ENCODE measurements at places on chromosomes 1 and 21. TPM values are rescaled to one million over a fixed set of nuclear protein-coding genes. Genes with fewer than 3 reads are reported as not detected.
A peak's percentile ranks its signal among the peaks of the same experiment; 100 is the strongest.

Gene NPPA
- not detected for total RNA-seq

DNA sequence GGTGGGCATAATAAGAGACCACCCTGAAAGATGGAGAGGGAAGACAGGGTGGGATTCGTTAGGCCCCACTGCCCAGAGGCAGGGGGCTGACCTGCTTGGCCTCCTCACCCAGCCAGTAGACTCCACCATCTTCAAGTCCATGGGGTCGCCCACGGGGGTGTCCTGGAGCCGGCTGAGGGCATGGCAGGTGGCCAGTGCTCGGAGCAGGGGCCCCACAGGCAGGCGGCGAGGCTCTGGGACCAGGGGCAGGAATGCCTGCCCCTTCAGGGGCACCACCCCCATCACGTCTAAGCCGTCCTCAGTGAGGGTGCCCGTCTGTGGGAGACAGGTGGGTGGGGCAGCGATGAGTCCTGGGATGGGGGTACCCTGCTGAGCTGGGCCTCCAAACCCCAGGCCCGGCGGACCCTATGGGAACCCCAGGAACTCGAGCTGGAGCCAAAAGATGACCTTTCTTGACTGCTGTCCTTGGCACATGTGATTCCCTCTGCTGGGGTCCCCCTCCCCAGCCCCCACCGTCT lies 13.2 kb upstream of the MFAP2 start:
- DNase-seq = no peak

GRCh38 chr1:145878724-145879123 lies 6.9 kb downstream of the ANKRD35 start:
- no peak for DNase-seq

DNA sequence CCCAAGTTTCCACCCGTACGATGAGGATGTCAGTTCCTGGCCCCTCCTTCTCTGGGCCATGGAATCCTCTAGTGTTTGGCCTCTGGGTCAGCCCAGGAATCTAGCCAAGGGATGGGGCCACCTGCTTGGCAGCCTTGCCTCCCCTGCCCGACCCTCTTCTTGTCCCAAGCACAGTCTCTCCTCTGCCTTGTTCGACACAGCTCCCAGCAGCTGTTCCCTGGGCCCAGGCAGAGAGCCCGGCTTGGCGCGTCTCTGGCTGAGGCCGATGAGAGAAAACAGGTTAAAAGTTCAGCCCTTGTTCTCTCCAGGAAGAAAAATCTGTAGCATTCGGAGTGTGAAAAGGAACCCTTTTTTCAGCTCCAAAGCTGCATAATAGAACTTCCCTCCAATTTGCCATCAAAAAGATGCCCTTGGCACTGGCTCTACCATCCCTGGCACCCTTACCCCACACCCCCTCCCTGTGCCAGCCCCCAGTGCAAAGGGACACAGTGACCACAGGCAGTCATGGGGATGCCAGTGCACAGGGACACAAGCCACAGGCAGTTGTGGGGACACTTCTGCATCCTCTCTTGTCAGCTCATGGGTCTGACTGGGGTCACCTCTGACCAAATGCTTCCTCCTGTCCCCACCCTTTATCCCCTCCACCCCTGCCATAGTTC lies 68.4 kb downstream of the EPHB2 start:
- DNase-seq = no peak

DNA sequence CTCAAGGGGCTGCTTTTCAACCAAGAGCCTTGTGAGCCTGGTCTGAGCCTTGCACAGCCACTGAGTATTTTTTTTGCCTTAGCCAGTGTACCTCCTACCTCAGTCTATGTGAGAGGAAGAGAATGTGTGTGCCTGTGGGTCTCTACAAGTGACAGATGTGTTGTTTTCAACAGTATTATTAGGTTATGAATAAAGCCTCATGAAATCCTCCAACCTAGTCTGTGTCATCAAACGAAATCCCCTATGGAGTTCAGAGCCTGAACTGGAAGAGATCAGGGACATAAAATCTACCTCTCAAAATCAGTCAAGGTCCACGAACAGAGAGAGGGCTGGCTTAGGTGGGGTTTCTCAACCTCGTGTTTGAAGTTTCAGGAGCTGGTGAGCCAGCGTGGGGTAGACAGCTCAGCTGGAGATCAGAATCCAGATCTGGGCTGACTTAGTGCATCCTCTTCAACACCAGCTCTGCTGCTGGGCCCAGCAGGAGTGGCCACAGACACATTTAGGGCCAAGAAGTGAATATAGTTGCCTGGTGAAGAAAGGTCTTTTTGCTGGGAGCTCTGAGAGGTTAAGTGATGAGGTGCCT lies 8.2 kb downstream of the XKR8 start:
- DNase-seq = no peak

GRCh38 chr1:193856261-193856660 lies 669.8 kb upstream of the B3GALT2 start:
- no peak for DNase-seq

Gene FTCD
- 0.41 TPM for total RNA-seq

DNA sequence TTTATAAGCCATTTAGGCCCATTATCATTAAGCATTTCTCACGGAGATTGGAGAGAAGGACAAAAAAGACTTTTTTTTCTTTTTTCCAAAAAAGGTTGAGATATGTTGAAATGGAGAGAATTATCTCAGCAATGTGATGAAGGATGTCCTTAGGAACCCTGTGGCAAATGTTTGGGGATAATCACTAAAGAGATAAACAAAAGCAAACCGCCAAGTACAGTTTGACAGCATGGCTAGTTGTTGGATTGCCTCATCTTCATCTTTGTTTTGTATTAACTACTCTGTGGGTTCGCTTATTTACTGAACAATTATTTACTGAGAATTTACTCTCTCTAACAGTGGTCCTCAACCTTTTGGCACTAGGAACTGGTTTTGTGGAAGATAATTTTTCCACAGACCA lies 97.4 kb upstream of the HP1BP3 start:
- peak; percentile 9 for DNase-seq

GRCh38 chr1:35931446-35932157 lies 697 bp downstream of the AGO3 start:
- peak; percentile 5 for DNase-seq

DNA sequence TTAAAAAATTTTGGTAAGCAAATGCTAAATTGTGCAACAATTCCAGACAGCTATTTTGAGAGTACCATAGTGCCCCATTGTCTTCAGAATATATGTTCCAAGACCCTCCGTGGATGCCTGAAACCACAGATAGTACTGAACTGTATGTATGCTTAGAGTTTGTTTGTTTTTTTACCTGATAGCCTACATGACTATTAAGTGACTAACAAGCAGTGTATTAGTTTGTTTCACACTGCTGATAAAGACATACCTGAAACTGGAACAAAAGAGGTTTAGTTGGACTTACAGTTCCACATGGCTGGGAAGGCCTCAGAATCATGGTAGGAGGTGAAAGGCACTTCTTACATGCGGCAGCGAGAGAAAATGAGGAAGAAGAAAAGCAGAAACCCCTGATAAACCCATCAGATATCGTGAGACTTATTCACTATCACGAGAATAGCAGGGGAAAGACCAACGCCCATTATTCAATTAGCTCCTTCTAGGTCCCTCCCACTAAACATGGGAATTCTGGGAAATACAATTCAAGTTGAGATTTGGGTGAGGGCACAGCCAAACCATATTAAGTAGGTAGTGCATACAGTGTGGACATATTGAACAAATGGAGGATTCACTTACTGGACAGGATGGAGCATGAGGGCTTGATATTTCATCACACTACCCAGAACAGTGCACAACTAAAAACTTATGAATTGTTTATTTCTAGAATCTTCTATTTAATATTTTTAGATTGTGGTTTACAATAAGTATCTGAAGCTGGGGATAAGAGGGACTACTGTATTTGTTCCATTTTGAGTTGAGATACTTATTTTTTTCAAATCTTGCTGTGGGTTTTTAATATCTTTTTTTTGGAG lies 78.5 kb downstream of the LHX9 start:
- no peak for DNase-seq

DNA sequence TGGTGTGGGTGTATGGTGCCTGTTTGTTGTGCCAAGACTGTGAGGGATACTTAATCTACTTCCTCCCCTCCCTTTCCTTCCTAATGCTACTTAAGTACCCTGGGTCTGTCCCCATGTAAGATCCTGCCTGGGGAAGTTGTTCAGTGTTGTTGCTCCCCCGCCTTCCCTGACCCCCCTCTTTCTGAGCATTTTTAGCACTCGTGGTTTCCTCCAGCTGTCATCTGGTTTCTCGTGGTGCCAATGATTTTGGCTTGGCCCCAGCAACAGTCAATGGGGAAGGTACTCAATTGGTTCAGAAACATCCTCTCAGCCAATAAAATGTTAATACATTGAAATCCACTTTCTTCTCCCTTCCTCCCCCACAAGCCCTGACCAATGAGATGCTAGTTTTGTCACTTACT lies 8.0 kb upstream of the B4GALT3 start:
- peak; percentile 32 for DNase-seq

- DNase-seq = no peak
These were observed 47.9 kb downstream of the SERBP1 start for GRCh38 chr1:67382292-67382691.

Gene CNR2
- total RNA-seq = not detected

DNA sequence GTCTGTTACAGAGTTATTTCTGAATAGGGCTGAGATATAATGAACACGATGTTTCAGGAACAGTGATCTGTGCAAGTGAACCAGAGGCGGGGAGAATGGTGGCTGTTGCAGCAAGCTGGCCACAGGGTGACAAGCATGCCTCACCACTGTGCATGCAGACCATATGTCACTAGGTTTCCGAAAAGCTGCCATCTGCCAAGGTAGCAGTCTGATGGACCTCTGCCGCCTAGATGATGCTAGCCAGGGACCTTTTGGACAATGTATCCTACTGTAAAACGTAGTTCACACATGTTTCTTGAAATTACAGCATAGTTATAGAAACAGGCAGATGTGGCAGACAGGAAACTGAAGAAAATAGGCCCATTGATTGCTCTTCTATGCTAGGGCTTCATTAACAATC lies 204.2 kb upstream of the RRP15 start:
- DNase-seq = no peak

GRCh38 chr21:46084709-46085108 lies 13.2 kb upstream of the COL6A2 start:
- DNase-seq = no peak

DNA sequence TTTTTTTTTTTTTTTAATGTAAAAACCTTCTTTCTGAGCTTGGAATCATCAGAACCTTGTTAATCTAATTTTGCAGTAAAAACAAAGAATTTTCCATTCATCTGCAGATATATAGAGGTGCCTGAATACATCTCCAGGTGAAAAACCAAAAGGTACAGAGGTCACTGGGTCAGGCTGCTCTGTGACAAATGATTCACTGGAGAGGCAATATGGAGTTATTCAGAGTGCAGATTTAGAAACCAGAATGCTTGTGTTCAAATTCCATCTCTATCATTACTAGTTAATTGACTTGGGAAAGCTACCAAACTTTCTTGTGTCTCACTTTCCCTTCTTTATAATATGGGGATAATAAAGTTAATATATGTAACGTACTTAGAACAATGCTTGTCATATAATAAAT lies 51.5 kb upstream of the C1orf53 start:
- no peak for DNase-seq

Gene LHX8
- 16.1 TPM for total RNA-seq

DNA sequence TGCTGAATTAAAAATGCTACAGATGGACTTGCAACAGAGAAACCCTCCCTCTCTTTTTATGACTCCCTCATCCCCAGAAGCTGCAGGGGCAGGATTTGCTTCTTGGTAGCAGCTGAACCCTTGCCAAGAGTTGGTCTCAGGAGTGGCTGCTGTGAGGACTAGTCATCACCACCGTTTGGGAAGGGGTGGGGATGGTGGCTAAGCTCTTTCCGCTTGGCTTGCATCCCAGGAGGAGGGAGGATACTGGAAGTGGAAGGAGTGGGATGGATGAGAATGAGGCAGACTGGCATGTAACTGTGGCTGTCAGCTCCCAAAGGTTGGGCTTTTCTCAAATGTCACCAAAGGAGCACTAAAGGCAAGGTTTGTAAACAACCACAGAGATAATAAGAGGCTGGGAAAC lies 50.8 kb upstream of the COL24A1 start:
- DNase-seq = peak; percentile 95

- no peak for DNase-seq
These were observed 79.4 kb upstream of the TTC34 start for GRCh38 chr1:2880812-2881295.

GRCh38 chr1:108057541-108057940 lies 92.6 kb upstream of the VAV3 start:
- DNase-seq = peak; percentile 27

- DNase-seq = no peak
These were observed 33.7 kb downstream of the FAM163A start for GRCh38 chr1:179776831-179777230.

Gene SYCP1
- total RNA-seq = not detected

Gene CLDN17
- not detected for total RNA-seq

Gene PEX10
- 26.1 TPM for total RNA-seq

DNA sequence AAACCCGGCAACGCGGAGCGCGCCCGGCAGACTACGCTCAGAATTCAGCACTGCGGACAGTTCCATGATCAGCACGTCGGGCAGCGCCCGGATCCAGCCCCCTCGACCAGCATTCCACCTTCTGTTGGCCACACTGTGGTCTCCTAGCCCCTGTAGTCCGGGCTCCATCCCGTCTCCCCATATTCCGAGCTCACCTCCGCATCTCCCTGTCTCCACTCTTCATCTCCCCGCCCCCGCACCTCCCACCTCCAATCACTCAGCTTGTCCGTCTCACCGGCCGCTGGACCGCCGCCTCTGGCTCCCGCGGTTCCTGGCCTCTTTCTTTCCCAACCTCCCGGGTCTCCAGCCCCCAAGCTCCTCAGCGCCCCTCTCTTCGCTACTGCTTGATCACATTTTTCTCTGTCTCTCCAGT lies 500 bp downstream of the EPHA10 start:
- no peak for DNase-seq

Gene PYHIN1
- 0.33 TPM for total RNA-seq

All from H4 (cell line).